A549 (cell line): ENCODE measurements at places on chromosomes 7 and 10.

- no peak for DNase-seq
Measured at GRCh38 chr10:70130878-70131559, 1.6 kb downstream of the AIFM2 start.

GRCh38 chr7:45923290-45923689, 2.2 kb upstream of the IGFBP3 start:
- DNase-seq, result peak; percentile 81

- no peak for DNase-seq
Measured at GRCh38 chr10:71075759-71076472, 136.5 kb upstream of the UNC5B start.

GRCh38 chr10:14413523-14413922, 82.8 kb upstream of the FRMD4A start:
- no peak for DNase-seq

DNA sequence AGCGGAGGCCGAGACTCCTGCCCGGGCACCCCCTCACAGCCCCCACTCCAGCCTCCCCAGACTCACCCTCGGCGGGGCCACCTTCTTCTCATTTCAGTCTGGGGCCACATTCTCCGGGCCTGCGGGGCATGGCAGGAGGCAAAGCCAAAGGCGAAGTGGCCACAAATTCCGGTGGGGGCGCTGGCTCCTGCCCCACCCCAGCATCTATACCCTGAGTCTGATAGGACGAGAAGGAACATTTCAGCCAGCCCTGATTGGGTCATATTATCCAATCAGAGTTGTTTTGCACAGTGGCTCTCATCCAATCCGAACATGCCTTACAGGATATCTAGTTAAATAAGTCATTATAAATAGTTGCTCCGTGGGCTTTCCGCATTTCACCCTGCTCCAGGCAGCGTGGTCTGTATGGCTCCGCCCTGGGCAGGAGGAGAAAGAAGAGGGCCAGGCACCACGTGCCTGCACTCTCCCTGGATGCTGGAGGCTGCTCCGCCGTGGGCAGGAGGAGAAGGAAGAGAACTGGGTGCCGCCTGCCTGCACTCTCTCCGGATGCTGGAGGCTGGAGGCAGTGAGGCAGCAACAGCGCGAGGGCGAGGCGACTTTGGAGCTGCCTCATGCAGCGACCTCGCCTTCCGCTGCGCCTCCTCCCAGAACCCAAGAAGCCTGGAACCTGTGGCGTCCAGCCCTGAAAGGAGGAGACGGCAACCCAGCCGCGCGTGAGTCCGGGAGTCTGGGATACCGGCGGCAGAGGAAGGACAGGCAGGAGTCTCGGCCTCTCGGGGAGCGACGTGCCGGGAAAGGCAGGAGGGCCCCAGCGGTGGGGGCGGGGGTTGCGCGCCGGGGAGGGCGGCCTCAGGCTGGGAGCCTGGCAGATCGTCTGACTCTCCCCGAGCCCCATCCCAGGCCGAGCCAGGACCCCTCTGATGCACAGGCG, 162.9 kb downstream of the ZNF33B start:
- no peak for DNase-seq

GRCh38 chr10:18689498-18689897, 30.3 kb downstream of the ARL5B start:
- DNase-seq, result peak; percentile 33

DNA sequence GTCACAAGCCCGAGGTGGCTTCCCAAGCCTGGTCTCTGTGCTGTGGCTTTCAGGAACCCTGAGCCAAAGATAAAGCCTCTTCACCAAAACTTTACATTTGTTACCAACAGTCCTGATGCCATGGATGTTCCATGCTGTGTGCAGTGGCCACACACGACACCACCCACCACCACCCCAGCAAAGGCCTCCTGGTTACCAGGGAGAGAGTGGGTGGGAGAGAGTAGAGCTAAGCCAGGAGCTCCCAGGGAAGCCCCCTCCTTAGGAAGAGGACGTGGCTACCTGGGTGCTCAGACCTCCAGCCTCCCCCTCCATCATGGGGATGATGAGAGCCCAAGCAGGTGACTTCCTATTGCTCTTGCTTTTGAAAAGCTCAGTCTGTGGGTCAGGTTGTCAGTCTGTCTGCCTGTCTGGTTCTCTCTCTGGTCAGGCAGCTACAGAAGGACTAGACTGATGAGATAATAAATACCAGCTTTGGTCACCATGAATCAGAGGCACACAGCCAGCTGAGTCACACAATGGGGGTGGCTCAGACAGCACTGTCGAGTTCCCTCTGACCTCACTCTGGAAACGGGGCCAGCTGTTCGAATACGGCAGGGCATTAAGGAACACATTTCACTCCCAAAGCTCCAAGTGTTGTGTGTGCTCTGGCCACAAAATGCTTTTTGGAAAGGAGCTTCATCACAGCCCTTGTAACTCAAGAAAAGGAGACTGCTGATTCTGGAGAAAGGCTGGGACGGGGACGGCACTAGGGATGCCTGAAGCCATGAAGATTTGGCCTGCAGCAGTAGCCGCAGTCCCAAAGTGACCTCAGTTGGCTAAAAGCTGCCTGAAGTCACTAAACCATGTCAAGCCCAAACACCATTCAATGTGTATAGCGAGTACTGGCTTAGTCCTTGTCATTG, 166.0 kb downstream of the FANK1 start:
- DNase-seq, result peak; percentile 89

DNA sequence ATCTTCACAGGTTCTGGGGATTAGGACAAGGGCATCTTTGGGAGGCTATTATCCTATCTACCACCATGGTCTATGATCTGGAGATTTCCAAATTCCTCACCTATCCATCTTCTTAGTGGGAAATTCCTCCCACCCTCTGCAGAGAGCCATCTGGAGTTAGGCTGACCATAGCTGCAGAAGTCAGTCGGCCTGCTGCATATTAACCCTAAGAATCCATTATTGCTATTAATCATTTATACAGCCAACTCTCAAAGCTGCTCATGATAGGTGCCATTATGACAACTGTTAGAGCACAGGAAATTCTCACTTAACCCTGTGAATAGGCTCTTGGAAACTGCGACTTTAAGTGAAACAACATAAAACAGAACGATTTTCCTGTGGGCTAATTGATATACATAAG, 60.4 kb downstream of the FRMD4A start:
- no peak for DNase-seq

GRCh38 chr7:148587076-148587475, 3.5 kb upstream of the C7orf33 start:
- DNase-seq, result no peak

- DNase-seq, result peak; percentile 21
Measured at GRCh38 chr7:106848851-106849442, 16.1 kb upstream of the PIK3CG start.

DNA sequence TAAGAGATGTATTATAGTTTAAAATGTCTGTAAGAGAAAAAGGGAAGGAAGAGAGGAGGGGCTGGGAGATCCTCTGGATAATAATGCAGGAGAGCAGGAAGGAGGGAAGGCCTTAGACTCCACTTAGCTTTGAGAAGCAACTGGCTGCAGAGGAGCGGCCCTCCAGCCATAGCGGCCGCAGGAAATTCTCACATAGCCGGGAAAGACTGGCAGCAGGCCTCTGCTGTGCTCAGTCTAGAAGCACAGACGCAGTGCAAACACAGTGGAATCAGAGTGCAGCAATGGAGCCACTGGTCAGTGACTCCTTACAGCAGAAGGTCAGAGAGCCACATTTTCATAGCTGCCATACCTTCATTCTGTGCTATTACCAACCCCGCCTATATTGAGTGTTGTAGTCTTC, 153.3 kb downstream of the VWC2 start:
- DNase-seq, result no peak

- no peak for DNase-seq
Measured at GRCh38 chr10:75106242-75106641, 5.2 kb upstream of the SAMD8 start.

- DNase-seq, result no peak
Measured at GRCh38 chr10:131127138-131127589, 184.4 kb downstream of the TCERG1L start.

DNA sequence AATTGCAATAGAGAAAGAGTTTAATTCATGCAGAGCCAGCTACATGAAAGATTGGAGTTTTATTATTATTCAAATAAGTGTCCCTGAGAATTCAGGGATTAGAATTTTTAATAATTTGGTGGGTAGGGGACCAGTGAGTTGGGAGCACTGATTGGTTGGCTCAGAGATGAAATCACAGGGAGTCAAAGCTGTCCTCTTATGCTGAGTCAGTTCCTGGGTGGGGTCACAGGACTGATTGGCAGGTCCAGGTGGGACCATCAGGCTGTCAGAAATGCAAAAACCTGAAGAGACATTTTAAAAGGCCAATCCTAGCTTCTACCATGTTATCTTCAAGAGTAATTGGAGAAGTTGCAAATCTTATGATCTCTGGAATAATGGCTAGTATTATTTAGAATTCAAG, 56.0 kb upstream of the KAT6B start:
- no peak for DNase-seq

GRCh38 chr7:138595454-138595853, 105.7 kb downstream of the SVOPL start:
- no peak for DNase-seq

DNA sequence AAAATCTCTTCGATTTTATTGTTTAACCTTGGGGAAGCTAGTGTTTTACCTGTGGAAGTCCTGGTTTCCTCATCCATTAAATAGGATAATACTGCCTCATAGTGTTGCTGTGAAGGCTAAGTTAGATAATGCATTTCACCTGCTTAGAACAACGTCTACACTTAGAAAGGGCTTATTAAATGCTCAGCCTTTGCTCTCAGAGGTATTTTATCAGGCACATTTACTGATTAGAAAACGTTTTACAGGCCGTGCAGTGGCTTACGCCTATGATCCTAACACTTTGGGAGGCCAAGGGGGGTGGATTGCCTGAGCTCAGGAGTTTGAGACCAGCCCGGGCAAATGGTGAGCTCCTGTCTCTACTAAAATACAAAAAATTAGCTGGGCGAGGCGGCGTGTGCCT, 144.4 kb downstream of the INSYN2A start:
- no peak for DNase-seq

- no peak for DNase-seq
Measured at GRCh38 chr7:136956671-136957070, 88.2 kb downstream of the CHRM2 start.

DNA sequence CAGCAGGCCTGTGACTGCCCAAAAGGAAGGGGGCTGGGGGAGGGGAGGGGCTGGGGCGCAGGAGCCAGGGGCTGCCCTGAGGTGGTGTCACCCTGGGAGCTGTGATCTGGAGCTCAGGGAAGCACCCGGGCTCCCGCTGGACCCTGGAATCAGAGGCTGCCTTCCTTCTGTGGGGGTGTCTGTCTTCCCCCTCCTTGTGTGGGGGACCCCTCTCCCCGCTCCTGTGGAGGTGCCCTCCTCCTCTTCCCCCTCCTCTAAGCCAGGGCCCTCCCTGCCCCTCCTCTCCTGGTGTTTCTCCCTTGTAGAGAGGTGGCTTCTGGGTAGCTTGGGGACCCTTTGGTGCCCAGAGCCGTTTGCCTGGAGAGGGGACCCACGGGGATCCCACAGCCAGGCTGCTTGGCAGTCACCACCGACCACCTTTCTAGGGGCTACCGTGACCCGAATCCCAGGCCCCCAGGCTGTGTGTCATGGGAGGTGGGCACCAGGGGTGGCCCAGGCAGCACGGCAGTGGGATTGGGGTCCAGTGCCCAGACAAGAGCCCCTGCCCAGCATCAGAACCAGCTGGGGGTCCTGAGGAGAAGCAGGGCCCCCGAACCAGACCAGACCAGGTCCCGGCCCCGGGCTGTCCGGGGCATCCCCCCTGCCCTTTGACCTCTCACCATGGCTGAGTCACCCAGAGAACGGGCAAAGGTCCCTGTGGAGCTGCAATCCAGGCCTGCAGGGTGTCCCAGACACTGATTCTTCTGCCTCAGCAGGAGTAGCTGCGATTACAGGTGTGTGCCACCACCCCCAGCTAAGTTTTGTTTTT, 741 bp downstream of the PRAP1 start:
- no peak for DNase-seq

GRCh38 chr7:130366564-130366963, 13.7 kb upstream of the CPA1 start:
- no peak for DNase-seq

- no peak for DNase-seq
Measured at GRCh38 chr10:59463909-59464308, 101.6 kb upstream of the FAM13C start.

GRCh38 chr10:5604236-5604925, 62.0 kb downstream of the ASB13 start:
- DNase-seq, result no peak

DNA sequence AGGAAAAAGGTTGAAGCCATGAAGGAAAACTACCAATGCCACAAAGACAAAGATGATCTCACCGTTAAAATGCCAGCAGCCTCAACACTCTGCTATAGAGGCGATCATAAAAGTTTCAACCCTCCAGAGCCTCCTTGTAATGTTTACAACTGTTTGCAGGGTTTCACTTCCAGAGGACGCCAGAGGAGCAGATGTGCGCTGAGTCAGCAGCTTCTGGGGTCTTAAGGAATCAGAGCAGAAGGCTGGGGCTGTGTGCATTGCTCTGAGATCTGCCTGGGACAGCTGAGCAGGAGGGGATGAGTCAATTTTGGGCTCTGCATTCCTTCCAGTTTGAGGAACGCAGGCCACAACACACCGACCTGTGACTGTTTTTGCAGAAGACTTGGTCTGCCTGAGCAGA, 98.3 kb downstream of the TMEM130 start:
- no peak for DNase-seq

DNA sequence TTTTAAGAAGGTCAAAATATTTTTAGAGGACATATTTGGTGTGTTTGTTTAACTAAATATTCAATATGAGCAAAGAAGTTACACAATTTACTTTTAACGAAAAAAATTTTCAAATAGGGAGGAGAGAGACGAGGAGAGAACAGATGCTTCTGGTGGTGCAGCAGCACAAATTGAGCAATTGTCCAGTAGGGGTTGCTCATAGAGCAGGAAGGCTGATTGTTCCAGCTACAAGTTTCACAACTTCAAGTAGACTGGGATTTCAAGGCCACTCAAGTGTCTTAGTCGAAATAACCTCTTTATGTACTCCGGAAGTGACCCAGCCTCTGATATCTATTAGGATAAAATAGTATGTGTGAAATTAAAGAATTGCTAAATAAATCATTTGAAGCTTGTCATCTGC, 197.9 kb downstream of the HDAC9 start:
- DNase-seq, result peak; percentile 39

DNA sequence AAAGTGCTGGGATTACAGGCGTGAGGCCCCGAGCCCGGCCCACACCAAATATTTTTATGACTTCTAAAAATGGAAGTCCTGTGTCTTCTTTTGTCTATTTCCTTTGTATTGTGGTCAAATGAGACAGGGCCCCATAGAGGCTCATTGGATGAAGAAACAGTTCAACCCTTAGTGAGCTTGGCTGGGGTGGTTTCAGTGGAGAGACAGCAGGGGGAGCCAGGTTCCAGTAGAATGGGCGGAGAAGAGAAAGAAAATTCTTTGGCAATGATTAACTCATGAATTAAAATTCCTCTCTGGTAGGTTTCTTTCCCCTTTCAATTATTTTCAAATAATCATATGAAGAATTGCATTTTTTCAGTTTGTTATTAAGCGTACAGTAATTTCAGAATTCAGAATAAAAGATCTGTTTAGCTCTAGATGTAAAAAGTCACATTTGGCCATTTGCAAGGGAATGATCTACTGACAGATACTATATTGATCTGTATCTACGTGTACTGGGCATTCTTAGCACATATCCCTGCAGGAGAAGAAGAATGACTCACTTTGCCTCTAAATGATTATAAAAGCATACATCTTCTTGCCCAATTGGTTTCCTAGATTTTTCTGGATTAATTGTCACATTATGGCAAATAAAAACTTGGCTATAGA, 43.2 kb downstream of the PNLIPRP3 start:
- DNase-seq, result peak; percentile 37
